NCI-H774 (cell line): ENCODE measurements at places on chromosomes 7 and 10.

GRCh38 chr10:4024027-4024426, 239.0 kb upstream of the KLF6 start:
- no peak for DNase-seq

GRCh38 chr10:1655367-1655766, 82.0 kb downstream of the ADARB2 start:
- no peak for DNase-seq

DNA sequence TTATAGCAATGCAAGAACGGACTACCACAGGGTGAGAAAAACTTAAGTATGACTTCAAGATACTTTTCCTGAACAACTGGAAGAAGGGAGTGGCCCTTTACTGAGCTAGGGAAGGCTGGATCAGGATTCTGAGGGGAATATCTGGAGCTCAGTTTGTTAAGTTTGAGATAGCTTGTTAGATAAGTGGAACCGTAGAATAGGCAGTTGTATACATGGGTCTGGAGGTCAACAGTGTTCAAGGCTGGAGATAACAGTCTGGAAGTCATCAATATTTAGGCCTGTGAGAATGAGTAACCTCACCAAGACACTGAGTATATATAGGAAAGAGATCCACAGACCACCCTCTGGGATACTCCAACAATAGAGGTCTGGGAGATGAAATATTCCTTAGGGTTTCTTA, 7.2 kb downstream of the PLEKHA1 start:
- no peak for DNase-seq

GRCh38 chr7:46454816-46455215, 533.7 kb upstream of the IGFBP3 start:
- DNase-seq = no peak

DNA sequence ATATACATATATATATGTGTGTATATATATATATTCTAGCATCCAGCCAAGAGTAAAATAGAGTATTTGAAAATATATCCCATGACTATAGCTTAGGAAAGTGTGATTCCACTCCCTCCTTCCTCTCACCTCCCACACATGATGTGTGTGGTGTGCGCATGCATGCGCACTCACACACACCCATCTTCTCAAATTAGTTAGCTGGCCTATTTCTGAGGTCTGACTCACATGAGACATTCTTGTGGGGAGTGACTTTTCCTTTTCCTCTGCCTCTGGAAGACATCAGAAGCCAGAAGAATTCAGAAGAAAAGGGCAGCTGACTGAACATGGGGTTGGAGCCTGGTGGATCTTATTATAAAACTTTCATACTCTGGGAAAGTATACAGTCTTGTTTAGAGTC, 793.5 kb upstream of the ZNF722 start:
- no peak for DNase-seq

DNA sequence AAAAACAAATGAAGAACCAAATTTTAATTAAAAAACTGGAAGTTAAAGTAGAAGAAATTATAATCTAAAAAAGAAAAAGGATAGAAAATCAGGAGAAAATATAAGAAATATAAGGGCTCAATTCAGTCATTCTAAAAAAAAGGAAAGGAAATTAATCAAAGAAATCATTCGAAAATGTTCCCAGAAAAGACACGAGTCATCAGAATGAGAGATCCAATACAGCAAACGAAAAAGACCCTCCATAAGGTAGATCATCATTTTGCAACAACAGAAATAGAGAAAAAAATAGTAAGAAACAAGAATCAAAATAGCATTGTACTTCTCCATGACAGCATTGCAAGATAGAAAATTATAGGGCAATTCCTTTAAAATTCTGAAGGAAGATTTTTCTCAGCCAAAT, 22.5 kb upstream of the DGKI start:
- no peak for DNase-seq

- no peak for DNase-seq
Measured at GRCh38 chr7:1425292-1426136, 33.8 kb downstream of the MICALL2 start.

GRCh38 chr10:61406736-61407135, 46.4 kb downstream of the TMEM26 start:
- DNase-seq = no peak

GRCh38 chr7:97117035-97117371, 495 bp upstream of the SDHAF3 start:
- no peak for DNase-seq

GRCh38 chr7:157543276-157543675, 206.5 kb downstream of the DNAJB6 start:
- DNase-seq = no peak

- DNase-seq = no peak
Measured at GRCh38 chr7:29922921-29923700, 66.5 kb downstream of the SCRN1 start.

GRCh38 chr10:122567056-122567660, 6.6 kb downstream of the DMBT1 start:
- DNase-seq = no peak

DNA sequence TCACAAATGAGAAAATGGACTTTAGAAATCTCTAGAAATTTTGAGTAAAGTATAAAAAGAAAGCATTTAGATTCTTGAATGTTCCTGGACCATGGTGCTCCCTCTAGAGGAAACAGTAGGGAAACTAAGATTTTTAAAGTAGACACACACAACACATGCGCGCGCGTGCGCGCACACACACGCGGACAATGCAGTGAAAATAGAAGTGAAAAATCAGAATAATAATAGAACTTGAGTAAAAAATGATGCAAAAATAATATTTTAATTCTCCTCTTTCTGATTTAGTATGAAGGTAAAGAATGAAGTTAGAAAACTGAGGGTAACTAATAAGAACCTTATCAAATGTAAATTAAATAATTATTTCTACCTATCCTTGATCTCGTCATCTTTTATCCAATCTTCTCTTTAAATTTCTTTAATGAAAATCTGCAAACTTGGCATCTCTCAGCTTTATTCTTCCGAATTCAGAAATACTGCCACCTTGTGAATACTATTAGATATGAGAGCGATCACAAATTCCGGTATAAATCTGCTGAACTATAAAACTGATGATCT, 117.0 kb upstream of the AMPH start:
- no peak for DNase-seq

DNA sequence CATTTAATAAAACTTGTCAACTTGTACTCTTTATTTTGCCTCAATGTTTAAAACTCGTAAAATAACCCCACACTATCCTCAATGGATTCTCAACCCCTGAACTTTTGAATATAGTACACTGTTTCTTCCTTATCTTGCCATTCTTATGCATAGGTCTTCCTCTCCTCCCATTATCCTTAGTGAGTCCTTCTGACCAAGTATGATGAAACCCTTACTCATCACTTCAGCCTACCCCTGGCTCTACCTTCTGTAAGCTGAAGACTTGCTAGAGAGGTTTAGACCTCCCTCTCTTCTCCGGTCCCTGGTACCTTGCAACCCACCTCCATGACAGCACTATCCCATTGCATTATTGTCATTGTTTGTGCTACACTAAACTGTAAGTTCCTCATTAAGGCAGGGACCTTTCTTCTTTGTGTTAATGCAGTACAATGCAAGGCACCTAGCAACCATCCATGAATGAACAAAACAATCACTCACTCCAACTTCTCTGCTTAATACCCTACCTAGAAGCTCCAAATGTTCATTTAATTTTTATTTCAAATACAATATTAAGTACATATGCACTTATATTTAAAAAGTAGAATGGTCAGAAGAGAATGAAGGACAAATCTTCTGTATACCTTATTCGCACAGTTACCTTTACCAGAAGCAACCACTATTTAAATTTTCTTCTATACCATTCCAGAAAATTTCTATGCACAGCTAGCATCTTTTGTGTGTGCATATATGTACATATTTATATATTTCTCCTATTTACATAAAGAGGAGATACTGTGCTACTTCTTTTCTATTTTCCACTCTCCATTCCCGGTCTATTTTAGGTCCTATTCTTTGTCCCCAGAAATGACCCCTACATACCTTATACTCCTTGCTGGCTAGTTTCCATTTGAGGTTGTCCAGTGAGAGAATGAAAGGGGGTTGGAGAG, 77.5 kb downstream of the SLC16A9 start:
- DNase-seq = no peak

- DNase-seq = no peak
Measured at GRCh38 chr7:2093215-2093842, 139.4 kb downstream of the MAD1L1 start.

- no peak for DNase-seq
Measured at GRCh38 chr7:139034855-139035585, 822 bp downstream of the ZC3HAV1L start.

DNA sequence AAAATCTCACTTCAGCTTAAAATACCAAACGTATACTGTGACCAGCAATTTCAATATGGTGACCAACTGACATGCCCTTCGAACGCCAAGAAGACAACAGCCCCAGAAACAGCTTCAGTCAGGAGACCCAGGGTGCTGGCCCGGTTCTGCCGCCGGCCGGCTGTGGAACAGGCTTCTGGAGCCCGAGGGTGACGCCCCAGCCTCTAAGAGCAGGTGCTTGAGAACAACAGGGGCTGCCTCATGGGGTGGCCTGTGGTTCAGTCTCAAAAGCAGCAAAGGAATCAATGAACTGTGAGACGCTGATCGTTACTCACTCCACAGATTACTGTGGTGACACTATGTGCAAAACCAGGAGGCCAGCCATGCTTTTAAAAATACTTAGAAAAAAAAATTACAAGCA, 17.3 kb downstream of the GPER1 start:
- no peak for DNase-seq

DNA sequence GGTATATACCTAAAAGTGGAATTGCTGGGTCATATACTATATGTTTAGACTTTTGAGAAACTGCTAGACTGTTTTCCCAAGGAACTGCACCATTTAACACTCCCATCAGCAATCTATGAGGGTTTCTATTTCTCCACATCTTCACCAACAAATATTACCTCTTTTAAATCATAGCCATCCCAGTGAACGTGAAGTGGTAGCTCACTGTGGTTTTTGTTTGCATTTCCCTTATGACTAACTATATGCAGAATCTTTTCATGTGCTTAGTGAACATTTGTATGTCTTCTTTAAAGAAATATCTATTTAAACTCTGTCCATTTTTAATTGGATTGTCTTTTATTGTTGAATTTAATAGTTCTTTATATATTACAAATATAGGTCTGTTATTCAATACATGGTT, 115.8 kb upstream of the SEC61G start:
- DNase-seq = no peak

GRCh38 chr7:112212571-112212970, 6.1 kb downstream of the ZNF277 start:
- DNase-seq = no peak

DNA sequence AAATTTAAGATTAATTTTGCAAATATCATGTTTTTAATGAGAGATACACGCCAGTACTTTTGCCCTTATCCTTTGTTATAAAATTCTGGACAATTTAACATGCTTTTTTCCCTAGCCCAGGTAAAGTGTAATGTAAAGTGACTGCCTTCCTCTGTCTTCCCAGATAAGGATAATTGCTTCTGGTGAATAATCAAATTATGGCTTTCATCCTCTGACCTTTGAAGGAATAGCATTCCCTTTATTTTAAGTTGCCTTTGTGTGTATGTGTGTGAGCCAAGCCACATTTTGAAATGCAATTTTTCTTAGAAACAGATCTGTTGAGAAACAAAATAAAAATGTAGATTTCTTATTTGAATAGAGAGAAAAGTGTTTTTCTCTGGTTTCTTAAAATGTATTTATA, 107.5 kb downstream of the ADAM22 start:
- no peak for DNase-seq

GRCh38 chr10:77176232-77176631, 461.4 kb downstream of the KCNMA1 start:
- DNase-seq = no peak

DNA sequence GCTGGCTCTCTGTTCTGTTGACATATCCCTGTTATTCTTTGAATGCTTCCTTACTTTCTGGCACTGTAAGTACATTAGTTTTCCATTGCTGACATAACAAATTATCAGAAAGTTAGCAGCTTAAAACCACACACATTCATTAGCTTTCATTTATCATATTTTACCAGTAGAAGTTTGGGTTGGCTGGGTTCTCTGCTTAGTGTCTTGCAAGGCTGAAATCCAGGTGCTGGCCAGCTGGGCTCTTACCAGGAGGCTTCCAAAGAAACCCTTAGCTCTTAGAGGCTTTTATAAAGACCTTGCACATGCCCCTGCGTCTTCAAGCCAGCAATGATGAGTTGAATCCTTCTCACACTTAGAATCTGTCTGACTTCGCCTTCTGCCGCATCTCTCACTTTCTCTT, 160.6 kb downstream of the MLLT10 start:
- no peak for DNase-seq

DNA sequence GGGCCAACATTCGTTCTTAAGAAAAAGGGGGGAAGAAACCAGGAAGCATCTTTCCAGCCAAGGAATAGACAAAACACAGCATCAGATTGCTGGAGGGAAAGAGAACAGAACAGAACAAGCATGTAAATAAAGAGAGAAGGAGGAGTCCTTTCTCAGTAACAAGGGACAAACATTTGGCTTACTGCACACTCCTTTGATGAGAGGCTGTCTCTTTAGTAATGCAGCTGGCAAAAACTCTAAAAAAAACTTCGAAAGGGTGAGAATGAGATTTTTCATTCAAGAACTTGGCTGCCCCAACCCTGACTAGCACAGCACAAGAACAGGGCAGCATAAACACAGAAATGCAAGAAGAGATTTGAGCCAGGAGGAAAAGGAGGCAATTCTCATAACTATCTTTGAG, 38.9 kb upstream of the IL6 start:
- DNase-seq = no peak

GRCh38 chr10:52334595-52334994, 20.5 kb downstream of the DKK1 start:
- DNase-seq = no peak

DNA sequence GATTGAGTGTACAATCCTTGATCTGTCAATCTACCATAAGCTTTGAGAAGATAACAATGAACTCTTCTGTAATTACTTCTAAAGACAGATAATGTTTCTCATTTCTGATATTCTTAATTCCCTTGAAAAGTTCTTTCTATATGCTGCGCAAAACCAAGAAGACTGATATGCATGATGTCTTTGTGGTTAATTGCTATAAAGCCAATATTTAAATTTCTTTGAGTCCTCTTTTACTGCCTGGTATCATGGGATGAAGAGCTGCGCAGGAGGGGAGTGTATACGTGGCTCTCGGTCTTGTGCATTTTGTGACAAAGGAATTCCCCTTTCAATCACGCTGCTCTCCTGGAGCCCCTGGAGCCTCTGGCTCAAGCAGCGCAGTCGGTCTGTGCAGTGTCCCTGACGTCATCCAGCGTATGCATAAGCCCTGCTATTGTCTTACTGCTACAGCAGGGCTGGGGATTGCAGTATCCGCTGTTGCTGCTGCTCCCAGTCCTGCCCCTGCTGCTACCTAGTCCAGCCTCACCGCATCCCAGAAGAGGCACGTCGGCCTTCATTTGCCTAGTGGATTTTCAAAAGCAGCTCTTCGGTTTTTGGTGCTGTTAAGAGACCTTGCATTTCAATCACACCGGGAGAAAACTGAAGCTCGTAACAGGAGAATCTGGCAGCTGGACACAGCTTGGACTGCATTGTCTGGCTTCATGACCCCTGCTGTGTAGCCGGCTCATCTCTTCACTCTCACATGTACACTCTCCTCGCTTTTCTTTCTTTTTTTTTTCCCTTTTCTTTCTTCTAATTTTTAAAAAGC, 66.7 kb downstream of the ST7 start:
- peak; percentile 83 for DNase-seq

GRCh38 chr10:77989081-77989724, 40.1 kb downstream of the POLR3A start:
- no peak for DNase-seq
